Central memory CD8-positive, alpha-beta T cell (primary cell): ENCODE measurements at places on chromosomes 12 and 14.

- H3K4me1 ChIP-seq = no peaks in the 10 kb centered on the region
- peaks cover under 1% of the 10 kb centered on the region for H3K36me3 ChIP-seq
- DNase-seq = no peak
- no peaks in the 10 kb centered on the region for H3K27me3 ChIP-seq
- no peak overlapping the region for H3K4me3 ChIP-seq
These were observed 13.2 kb upstream of the GALNT9 start for GRCh38 chr12:132342251-132343227.

DNA sequence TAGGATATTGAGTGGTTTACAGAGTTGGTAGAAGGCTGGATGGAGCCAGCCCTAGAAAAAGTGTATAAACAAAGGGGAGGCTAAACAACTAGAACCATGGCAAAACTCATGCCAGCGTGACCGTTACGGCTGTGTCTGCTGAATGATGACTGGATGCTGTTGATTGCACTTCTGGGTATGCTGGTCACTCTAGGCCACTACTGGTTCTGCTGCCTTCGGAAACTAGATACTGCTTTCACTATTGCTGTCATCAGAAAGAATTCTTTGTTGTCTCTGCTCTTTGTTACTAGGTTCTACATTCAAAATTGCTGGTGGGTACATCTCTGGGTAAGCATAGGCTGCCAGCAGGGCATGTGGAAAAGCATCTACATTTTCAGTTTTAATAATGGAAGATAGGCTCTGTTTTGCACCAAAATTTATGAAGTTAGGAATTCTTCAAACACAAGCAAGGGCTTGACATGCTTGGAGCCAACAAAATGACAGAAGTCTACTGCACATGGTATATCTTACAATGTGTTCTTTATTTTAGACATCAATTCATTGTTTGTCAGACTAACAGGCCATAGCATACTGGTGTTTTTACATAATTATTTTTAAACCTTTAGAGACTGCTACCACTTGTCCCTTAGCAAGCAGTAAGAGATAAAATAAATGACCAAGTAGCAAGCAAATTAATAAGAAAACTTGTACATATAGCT lies 15.4 kb downstream of the MON2 start:
- H3K4me1 ChIP-seq = peaks cover 60% of the 10 kb centered on the region
- no peak overlapping the region for H3K27ac ChIP-seq
- no peaks in the 10 kb centered on the region for H3K27me3 ChIP-seq
- H3K4me3 ChIP-seq = no peak overlapping the region
- no peak for DNase-seq

DNA sequence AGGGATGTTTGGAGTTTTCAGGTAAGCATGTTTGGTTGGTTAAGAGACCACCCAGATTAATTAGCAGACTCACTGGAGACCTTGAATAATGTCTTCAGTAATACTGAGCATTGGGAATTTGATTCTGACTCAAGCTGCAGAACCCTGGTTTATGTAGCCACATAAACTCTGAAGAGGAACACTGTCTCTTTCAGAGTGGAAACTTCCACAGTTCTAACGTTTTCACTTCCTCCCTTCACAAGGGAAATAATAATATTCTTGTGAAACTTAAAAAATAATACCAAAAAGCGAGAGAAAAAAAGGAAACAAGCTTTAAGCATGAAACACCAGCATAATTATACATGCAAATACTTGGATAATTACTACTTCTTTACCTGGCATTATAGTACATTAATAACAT lies 40.0 kb upstream of the ST8SIA1 start:
- no peaks in the 10 kb centered on the region for H3K36me3 ChIP-seq
- H3K27ac ChIP-seq = no peak overlapping the region
- H3K27me3 ChIP-seq = no peaks in the 10 kb centered on the region
- DNase-seq = no peak
- no peak overlapping the region for H3K4me3 ChIP-seq

- no peaks in the 10 kb centered on the region for H3K4me1 ChIP-seq
- DNase-seq = no peak
- no peaks in the 10 kb centered on the region for H3K36me3 ChIP-seq
- no peaks in the 10 kb centered on the region for H3K27me3 ChIP-seq
These were observed 241.2 kb downstream of the RBM19 start for GRCh38 chr12:113724794-113725556.

- no peak for DNase-seq
- peaks cover 29% of the 10 kb centered on the region for H3K27me3 ChIP-seq
- no peaks in the 10 kb centered on the region for H3K4me1 ChIP-seq
- no peak overlapping the region for H3K4me3 ChIP-seq
- no peaks in the 10 kb centered on the region for H3K36me3 ChIP-seq
These were observed 1206.0 kb upstream of the TMEM132C start for GRCh38 chr12:127060933-127061332.

- no peak for DNase-seq
- H3K27ac ChIP-seq = peak overlapping the region; percentile 99
- H3K36me3 ChIP-seq = peaks cover 62% of the 10 kb centered on the region
- H3K4me1 ChIP-seq = peaks cover 80% of the 10 kb centered on the region
These were observed 1.6 kb downstream of the DGKA start for GRCh38 chr12:55932551-55932910.

- peaks cover 2% of the 10 kb centered on the region for H3K36me3 ChIP-seq
- H3K4me1 ChIP-seq = no peaks in the 10 kb centered on the region
- no peak overlapping the region for H3K4me3 ChIP-seq
These were observed 76.4 kb upstream of the DICER1 start for GRCh38 chr14:95233702-95234241.

GRCh38 chr12:56574210-56574609 lies 52.6 kb downstream of the RBMS2 start:
- no peak overlapping the region for H3K27ac ChIP-seq
- H3K4me3 ChIP-seq = no peak overlapping the region
- no peaks in the 10 kb centered on the region for H3K27me3 ChIP-seq
- no peak for DNase-seq
- peaks cover 2% of the 10 kb centered on the region for H3K36me3 ChIP-seq

DNA sequence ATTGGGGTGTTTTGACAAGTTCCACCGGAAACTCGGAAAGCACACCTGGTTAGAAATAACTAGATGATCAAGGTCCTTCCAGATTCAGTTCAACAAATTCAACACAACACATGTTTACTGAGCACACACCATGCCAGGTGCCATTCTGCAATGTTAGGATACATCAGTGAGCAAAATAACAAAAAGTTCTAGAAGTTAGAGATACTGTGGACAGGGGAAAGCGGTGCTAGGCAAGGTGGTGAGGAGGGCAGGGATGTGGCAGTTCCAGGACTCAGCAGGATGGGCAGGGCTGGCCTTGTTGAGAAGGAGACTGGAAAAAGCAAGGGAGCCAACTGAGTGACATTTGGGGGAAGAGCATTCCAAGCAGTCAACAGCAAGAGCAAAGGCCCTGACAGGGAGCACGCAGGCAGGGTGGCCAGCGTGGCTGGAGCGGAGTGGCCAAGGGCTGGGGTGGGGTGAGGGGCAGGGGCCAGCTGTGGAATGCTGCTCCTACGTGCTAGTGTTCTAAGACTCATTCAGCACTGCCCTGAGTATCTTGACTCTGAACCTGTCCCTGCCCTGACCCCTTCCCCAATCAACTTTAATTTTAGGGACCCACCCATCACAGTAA lies 19.4 kb upstream of the FAIM2 start:
- H3K27me3 ChIP-seq = no peaks in the 10 kb centered on the region
- H3K4me1 ChIP-seq = no peaks in the 10 kb centered on the region
- H3K4me3 ChIP-seq = no peak overlapping the region
- H3K36me3 ChIP-seq = no peaks in the 10 kb centered on the region
- DNase-seq = no peak

GRCh38 chr12:62129291-62129690 lies 130.9 kb upstream of the USP15 start:
- H3K27me3 ChIP-seq = no peaks in the 10 kb centered on the region
- no peak overlapping the region for H3K4me3 ChIP-seq
- H3K27ac ChIP-seq = no peak overlapping the region
- DNase-seq = no peak

GRCh38 chr14:104286086-104286485 lies 147.7 kb downstream of the KIF26A start:
- H3K4me1 ChIP-seq = no peaks in the 10 kb centered on the region
- peaks cover 14% of the 10 kb centered on the region for H3K27me3 ChIP-seq
- no peak overlapping the region for H3K4me3 ChIP-seq
- no peak for DNase-seq
- H3K36me3 ChIP-seq = no peaks in the 10 kb centered on the region
- no peak overlapping the region for H3K27ac ChIP-seq

DNA sequence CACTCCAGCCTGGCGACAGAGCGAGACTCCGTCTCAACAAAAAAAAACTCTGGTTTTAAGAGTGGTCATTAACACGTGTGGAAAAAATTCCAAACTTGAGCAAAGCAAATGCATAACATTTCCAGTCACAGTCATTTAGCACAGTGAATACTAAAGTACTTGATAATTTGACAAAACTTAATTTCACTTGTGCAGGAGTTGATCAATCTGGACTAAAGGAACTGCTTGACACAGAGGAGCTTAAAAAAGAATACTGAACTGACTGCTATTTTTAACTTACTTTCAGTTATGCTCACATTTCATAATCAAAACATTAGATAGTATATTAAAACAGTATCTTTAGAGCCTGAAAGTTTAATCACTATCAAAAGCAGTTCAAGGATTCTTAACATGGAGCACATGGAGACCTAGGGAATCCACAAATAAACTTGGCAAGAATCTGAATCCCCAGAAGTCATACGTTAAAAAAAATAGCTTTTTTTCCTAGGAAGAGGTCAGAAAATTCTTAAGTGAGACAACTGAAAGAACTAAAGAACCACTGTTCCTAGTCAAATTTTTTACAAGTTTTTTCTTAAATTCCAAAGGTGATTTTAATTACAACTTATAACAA lies 7.4 kb downstream of the UBE2N start:
- no peaks in the 10 kb centered on the region for H3K27me3 ChIP-seq
- H3K27ac ChIP-seq = no peak overlapping the region
- H3K4me1 ChIP-seq = peaks cover 68% of the 10 kb centered on the region

DNA sequence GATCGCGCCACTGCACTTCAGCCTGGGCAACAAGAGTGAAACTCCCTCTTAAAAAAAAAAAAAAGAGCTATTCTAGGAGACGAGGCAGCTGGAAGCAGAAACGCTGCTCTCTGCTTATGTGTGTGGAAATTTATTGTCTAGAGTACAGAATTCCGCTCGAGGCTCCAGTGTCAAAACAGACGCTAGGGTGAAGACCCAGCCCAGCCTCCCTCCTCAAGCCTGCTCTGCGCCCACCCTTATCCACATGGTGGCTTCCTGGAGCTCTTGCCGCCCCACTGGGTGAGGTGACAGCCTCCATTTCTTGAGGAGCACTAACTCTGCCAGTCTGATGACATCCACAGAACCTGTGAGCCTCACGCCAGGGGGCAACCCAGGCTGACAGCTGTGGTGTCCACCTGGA lies 49.5 kb upstream of the DLK1 start:
- H3K4me1 ChIP-seq = peaks cover 5% of the 10 kb centered on the region
- no peak overlapping the region for H3K27ac ChIP-seq
- peaks cover 42% of the 10 kb centered on the region for H3K27me3 ChIP-seq

DNA sequence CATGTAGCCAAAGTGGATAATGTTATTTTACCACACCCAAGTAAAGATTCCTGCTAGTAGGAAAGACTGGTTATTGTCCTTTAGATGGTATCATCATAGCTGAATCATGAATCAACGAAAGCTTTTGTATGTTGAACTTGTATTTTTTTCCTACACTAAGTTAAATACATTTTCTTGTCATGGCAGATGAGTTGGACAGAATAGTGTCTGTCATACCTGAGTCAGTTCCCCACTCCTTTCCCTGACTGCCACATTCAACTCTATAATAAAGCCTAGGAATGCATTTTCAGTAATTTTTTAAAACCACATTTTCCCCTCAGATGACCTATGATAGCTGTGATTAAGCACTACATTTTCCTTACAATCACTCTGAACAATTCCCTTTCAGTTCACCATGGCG lies 9.3 kb upstream of the PTHLH start:
- H3K36me3 ChIP-seq = no peaks in the 10 kb centered on the region
- no peak overlapping the region for H3K27ac ChIP-seq

- H3K27ac ChIP-seq = no peak overlapping the region
- no peak for DNase-seq
- no peak overlapping the region for H3K4me3 ChIP-seq
- peaks cover 9% of the 10 kb centered on the region for H3K36me3 ChIP-seq
- peaks cover 10% of the 10 kb centered on the region for H3K27me3 ChIP-seq
- H3K4me1 ChIP-seq = no peaks in the 10 kb centered on the region
These were observed 953 bp upstream of the SNRPF start for GRCh38 chr12:95857799-95858198.

DNA sequence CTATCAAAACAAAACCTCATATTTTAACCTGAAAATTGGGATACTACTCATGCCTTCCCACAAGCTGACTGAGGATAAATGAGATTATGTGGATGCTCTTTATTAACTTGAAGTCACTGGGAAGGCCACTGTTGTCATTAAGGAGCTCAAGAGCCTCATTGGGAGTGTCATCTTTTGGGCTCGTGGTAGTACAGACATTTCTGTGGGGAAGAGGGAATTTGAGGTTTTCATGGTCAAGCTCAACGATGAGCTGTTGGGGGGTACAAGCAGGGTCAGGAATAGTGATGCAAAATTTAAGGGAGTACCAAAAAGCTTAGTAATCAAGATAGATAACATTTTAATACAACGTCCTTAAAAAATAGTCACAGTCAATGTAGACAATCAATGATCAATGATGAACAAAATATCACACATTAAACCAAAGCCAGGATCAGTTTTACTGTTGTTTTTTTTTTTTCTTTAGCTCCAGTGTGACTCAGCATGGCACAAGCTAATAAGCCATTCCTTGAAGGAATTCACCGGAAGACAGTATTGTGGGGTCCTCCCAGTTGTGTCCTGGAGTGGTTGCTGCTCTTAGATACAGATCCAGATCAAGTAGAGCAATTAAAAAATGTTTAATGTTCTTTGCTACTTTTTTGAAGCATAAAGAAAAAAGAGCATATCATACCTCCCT lies 130.9 kb downstream of the C12orf75 start:
- H3K4me1 ChIP-seq = no peaks in the 10 kb centered on the region
- H3K27ac ChIP-seq = no peak overlapping the region
- H3K36me3 ChIP-seq = no peaks in the 10 kb centered on the region
- no peaks in the 10 kb centered on the region for H3K27me3 ChIP-seq
- H3K4me3 ChIP-seq = no peak overlapping the region

DNA sequence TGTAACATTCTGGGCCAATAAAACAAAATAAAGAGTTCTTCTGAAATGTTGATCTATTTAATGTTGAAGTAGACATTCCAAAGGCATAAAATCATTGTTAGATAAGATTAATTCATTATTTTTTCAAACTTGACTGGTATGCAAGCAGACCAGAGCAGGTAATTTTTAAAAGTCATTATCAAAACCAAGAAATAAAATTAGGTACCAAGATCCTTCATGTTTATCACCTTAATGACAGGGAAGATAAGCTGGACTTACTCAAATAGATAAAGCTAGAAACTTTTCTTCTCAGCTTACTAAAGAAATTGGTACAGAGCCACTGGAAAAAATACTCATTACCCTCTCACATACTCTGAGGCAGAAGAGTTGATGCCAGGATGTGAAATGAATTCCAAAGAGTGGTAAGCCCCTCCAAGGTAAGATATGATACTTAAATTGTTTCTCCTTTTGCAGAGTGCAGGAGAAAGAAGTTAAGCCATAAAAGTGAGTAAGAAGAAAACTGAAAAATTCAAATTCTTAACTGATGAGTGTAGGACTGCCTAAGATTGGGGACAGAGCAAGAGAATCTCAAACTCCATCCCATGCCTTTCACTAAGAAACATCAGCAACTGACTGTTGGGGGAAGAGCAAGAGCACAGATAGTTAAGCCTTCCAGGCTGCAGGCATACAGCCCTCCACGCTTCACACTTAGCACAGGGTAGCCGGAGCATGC lies 111.9 kb downstream of the SLC41A2 start:
- no peak overlapping the region for H3K4me3 ChIP-seq
- peaks cover 11% of the 10 kb centered on the region for H3K27me3 ChIP-seq
- H3K27ac ChIP-seq = no peak overlapping the region
- no peak for DNase-seq
- H3K4me1 ChIP-seq = no peaks in the 10 kb centered on the region
- H3K36me3 ChIP-seq = no peaks in the 10 kb centered on the region
